ENCODE measurements at places on chromosomes 3 and 15.

GRCh38 chr3:157477441-157477840 is 25.8 kb downstream of the VEPH1 start:
- no peak for DNase-seq

- DNase-seq: no peak
Measured at GRCh38 chr3:43327582-43327979, 41.2 kb downstream of the SNRK start.

GRCh38 chr15:80204231-80204630 is 47.8 kb downstream of the CTXND1 start:
- no peak for DNase-seq

GRCh38 chr3:166837535-166837934 is 542.6 kb downstream of the ZBBX start:
- DNase-seq: peak; percentile 37

DNA sequence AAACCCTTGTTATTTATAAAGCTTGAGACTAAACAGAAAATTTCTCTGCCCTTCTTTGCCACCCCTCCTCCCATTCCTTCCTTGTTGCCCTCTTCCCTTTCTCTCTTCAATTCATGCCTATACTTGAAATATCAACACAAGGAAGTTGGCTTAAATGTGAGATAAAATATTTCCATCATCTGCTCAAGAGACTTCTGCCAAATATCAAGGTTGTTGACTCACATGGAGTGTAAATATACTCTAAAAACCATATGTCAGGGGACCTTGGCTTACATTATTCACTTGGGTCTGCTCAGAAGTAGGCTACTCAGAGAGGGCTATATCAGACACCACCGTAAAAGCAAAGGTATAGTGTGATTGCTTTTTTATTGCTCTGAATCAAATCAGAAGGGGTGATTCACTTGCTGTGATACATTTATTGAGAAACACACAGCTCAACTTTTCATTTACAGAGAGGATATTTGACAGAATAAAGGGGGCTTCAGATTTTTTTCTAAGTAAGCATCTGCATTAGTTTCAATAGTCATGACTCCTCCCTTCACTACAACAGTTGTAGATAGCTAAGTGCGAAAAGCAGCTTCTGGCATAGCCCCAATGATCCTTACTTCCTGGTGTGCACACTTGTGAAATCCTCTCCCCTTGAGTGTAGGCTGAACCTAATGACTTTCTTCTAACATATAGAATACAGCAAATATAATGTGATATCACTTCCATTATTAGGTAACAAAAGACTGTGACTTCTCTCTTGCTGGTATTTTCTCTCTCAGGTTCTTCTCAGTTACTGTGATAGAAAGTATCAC is 386.2 kb downstream of the EFHB start:
- no peak for DNase-seq

GRCh38 chr3:154304936-154305335 is 19.4 kb downstream of the DHX36 start:
- no peak for DNase-seq

GRCh38 chr3:32428092-32429068 is 36.7 kb downstream of the CMTM7 start:
- no peak for DNase-seq

DNA sequence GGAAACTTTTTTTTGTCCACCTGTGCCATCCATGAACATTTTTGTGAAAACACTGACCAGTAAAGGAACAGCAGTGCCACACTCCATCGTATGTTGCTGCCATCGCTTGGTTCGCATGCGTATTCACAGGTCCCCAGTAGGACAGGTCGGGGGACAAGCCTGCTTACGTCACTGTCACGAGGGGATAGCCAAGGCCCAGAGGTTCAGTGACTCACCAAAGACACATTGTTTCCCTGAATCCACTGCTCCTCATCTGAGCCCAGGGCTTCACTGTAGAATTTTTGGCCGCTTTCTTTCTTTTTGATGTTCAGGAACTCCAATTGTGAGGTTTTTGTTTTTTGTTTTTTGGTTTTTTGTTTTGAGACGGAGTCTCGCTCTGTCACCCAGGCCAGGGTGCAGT is 5.9 kb downstream of the ADPRH start:
- no peak for DNase-seq

DNA sequence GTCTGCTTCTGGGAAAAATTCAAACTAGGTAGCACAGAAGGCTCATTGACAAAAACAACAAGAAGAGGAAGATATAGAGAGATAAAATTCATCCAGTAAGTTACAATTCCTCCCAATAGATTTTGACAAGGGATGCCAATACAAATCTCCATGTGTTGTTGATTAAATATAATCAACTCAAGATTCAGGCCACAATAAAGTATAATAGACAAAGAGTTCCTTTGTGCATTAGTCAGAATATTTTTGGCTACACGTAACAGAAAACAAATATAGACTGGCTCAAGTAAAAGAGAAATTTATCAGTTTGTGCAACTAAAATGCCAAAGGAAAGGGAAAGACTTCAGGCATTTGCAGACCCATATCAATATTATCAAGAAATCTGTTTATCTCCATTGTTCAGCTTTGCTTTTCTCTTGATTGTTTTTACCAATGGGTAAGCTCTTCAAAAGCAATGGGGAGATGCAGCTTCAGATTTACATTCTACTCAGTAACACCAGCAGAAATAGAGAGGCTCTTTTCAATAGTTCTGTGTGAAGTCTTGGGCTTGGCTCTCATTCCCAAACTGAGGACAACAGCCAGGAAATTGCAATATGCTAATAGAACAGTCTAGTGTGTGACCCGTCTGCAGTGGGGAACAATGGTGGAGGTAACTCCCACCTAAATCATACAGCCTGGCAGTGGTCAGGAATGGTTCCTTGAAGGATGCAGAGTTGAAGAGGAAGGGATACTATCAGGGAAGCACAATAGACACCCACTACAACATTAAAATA is 77.6 kb upstream of the PROK2 start:
- no peak for DNase-seq

- DNase-seq: no peak
Measured at GRCh38 chr3:79871656-79872055, 103.9 kb upstream of the ROBO1 start.

DNA sequence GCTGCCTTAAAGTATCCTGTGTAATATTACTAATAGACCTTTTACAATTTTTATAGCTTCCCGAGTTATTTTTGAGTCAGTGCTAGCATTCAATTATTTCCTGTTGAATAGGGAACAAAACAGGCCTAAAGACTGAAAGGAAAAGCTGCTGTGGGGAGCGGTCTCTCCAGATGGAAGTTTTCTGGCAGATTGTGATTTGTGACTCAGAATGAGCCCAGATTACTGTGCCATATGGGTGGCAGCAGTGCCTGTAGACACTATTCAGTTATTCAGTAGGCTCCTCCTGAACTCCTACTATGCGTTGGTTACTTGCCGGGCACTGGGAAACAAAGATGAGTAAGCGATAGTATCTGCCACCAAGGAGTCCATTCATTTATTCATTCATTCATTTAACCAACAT is 211.8 kb downstream of the CHST2 start:
- no peak for DNase-seq

- DNase-seq: peak; percentile 20
Measured at GRCh38 chr3:166013073-166013679, 176.0 kb upstream of the BCHE start.

- no peak for DNase-seq
Measured at GRCh38 chr3:39664931-39665330, 144.5 kb upstream of the MYRIP start.

DNA sequence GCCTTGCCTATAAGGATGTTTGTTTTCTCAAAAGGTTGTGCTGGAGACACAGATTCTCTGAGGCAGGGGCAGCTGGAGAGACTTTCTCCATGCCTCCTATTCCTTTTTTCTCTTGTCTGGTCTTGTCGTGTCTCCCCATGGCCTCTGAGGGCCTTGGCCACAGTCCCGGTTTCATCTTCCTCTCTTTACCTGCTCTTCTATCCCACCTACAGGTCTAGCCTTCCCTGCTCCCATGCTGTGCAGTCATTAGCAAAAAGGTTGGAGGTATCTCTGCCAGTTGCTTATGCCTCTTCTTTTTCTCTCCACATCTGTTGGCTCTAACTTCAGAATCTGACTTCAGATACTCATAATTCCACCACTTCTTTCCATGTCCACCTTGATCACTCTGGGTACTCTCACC is 191.1 kb downstream of the IL20RB start:
- DNase-seq: no peak

GRCh38 chr3:122969585-122970469 is 57.7 kb downstream of the SEMA5B start:
- no peak for DNase-seq

- no peak for DNase-seq
Measured at GRCh38 chr3:23863060-23863459, 53.7 kb downstream of the NKIRAS1 start.

DNA sequence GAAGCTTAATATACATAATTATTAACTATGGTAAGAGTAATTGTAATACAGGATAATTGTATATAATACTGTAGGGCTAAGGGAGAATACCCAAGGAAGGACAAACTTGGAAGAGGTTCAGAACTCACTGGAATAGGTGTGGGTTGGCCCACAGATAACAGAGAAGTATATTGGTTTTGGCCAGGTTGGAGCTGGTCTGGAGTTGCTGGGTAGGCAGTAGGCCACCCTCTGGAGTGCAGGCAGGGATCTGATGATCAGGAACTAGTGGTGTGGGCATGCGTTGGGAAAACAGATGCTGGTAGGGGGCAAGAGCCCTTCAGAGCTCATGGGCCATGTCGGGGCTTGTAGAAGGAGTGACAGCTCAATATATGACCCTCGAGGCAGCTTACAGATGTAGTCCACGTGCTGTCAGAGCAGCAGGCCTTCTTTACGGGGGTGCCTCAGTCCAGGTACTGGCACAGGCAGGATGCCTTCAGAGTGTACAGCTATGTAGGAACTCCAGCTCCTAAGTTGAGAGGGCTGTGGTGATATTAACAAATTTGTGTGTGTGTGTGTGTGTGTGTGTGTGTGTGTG is 12.4 kb downstream of the IREB2 start:
- no peak for DNase-seq

DNA sequence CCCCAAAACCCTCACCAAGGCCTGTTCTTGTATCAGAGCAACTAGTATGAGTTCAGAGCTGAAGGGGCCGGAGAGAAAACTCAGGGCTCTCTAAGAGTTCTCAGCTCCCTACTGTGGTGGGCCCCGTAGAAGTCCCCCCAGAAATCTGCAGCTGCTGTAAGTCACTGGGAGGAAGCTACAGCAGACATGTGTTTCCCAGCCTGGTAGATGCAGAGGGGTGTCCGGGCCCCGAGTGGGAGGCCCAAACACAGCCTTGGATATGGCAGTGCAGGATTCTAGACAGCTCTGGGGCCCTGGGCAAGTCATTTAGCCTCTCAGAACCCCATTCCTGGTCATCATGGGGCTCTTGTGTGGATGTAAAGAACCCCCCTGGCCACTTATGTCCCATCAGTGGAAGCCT is 39.2 kb upstream of the CSPG4 start:
- DNase-seq: no peak

- DNase-seq: no peak
Measured at GRCh38 chr3:76367281-76367680, 581.9 kb upstream of the ZNF717 start.

DNA sequence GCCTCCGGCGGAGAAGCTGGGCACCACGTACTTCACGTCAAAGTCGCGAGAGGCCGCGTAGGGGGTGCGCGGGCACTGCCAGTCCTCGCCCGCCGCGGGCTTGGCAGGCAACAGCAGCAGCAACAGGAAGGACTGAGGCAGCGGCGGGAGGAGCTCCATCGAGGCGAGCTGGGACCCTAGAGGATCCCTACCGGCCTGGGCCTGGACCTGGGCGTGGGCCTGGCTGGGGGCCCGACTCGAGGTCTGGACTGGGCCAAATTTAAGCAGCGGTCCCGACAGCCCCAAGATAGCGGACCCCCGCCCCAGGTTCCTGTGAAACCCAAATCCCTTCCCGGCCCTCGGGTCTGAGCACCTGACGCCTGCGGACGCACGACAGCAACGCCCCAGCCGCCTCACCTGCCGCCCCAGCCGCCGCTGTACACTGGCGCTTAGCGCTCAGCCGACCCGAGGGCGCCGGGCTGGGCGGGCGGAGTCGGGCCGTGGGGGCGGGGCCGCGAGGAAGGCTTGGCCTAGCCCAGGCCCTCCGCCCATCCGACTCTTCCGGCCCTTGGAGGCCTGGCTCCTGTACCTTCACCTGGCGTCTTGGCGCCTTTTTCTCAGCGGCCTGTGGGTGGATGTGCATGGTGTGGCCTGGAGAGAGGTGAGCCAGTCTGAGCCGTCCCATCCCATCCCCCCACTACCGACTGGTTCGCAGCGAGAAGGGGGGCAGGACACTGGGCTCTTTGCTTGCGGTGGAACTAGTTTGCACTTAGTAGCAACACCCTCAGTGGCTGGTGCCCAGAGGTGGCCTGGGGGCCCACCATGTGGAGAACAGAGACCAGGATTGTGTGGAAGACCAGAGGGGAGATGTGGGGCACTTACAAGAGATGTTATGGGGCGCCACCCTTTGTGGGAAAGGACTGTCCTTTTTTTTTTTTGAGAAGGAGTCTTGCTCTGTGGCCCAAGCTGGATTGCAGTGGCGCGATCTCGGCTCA is at the start of gene MST1R:
MST1R (minus strand) TSS at position 423 of the 974 bp plus-strand sequence; CDS start at position 159, 264 bp downstream.
- no peak for DNase-seq

DNA sequence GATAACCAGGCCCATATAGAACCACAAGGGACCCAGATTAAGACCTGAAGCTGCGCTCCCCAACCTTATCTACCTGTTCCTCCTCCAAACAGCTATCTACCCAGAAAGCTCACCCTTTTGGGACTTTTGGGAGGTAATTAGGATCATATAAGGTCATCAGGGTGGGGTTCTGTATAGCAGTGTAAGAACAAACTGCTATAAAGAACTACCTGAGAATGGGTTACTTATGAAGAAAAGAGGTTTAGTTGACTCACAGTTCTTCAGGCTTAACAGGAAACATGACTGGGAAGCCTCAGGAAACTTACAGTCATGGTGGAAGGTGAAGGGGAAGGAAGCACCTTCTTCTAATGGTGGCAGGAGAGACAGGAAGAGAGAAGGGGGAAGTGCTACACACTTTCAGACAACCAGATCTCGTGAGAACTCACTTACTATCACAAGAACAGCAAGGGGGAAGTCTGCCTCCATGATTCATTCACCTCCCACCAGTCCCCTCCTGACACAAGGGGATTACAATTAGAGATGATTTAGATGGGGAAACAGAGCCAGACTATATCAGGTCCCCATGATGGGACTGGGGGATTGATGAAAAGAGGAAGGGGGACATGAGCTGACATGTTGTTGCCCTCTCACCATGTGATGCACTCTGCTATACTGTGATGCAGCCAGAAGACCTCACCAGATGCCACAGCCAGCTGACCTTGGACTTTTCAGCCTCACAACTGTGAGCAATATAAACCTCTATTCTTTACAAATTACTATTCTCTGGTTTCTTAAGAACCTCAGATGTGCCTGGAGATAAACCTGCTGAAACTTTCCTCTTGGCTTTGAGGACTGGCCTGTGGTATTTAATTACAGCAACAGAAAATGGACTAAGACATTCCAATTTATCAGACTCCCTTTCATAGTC is 15.3 kb upstream of the FMN1 start:
- DNase-seq: no peak

Data from D341Med (cell line).